Activated T-cell treated with anti-CD3 and anti-CD28 coated beads for 4 hours (primary cell): ENCODE measurements at places on chromosomes 11 and 22.

- DNase-seq = no peak
These were observed 160.5 kb upstream of the DDI1 start for GRCh38 chr11:103875855-103876510.

DNA sequence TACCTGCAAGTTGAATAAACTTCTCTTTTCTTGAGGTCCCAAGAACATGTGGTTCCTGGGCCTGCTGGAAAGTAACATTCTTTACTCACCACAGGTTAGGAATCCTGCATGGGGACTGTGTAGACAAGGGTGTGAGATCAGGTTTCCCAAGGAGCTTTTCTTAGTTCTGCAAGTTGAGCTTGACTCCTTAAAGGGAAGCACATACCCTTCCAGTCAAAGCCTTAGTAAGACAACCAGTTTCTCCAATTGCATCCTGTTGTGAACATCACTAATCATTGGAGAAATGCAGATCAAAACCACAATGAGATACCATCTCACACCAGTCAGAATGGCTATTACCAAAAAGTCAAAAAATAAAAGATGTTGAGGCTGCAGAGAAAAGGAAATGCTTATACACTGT, 48.3 kb upstream of the PAK1 start:
- no peak for DNase-seq

GRCh38 chr22:21762712-21763581, 27.4 kb upstream of the YPEL1 start:
- peak; percentile 12 for DNase-seq

DNA sequence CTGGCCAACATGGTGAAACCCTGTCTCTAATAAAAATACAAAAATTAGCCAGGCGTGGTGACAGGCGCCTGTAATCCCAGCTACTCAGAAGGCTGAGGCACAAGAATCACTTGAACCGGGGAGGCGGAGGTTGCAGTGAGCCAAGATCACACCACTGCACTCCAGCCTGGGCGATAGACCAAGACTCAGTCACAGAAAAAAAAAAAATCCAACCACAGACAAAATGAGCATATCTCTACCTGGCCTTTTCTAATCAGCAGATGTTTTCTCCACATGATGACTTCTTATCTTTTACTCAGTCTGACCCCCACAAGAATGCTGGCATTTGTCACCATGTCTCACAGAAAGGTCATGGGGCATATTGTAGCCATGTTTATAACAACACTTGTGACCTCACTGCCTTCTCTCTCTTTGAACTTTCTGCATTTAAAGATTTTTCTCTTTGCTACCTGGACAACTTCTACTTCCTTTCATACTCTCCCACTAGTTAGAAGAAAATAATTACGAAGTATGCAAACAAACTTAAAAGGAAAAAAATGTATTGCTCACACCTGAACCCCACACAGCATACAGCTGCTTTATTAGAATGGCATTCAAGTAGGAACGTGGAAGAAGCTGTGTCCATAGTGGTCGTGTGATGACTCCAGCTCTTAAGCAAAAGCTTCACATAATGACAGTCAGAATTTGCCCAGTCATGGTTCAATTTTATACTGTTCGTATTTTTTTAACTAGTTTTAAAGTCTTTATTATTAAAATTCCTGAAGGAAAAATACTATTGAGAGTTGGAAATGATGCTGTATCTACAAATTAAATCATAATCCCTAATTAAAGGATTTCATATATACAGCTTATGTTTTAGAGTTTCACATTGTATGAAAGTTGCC, 65.4 kb downstream of the ZC3H12C start:
- DNase-seq = no peak

GRCh38 chr11:117220568-117220967, 11.3 kb downstream of the PCSK7 start:
- DNase-seq = no peak
